ENCODE measurements at places on chromosomes 13 and 19.

- DNase-seq, result no peak
Observed at GRCh38 chr13:23871616-23872220, 17.5 kb downstream of the MIPEP start.

GRCh38 chr19:1566392-1567115 is 1.6 kb downstream of the MEX3D start:
- DNase-seq, result no peak

DNA sequence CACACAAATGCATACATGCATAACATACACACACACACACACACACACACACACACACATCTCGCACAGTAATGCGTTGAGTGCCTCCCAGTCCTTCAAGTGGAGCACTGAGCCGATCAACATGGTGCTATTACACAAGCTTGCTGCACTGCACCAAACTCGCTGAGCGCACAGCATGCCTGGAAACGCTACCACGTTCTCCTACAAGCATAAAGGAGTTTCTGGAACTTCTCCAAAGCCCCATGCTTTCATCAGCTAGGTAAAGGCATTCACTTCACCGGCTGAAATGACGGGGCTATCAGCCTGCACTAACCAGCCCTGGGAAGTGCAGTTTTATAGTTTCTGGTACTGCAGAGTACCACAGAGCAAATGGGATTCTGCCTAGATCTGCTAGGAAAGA is 92.7 kb downstream of the FGF14 start:
- DNase-seq, result no peak

DNA sequence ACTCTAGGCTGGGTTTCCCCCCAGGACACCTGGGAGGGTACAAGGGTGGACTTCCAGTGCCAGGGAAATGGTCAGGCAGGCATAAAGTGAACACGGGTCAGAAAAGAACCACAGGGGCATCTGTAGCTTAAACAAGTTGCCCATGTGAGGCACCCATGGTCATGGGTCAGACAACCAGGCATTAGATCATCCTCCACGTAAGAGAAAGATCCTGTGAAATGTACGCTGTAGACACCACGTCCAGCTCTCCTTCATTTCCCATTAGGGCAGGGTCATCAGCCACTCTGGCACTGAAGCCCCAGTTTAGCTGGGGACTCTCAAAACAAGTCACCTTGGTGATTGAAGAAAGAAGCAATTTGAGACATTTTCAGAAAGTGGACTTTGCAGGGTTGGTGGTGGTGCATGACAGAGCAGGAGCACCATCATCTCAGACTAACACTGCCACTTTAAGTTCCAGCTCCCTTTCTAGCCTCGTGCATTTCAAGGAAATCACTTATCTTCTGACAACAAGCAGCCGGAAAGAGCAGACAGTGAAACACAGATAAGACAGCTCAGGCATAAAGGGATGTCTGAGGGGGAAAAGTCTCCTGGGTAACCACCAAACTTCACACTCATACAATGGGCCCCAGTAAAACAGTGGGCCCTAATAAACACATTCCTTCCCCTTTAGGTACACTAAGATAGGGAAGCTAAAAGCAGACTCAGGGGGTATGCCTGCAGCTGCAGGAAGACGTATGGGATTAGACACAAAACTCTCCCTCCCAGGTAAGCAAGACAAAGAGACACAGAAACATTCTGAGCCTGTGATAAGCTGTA is 16.1 kb upstream of the SIGLEC6 start:
- no peak for DNase-seq

DNA sequence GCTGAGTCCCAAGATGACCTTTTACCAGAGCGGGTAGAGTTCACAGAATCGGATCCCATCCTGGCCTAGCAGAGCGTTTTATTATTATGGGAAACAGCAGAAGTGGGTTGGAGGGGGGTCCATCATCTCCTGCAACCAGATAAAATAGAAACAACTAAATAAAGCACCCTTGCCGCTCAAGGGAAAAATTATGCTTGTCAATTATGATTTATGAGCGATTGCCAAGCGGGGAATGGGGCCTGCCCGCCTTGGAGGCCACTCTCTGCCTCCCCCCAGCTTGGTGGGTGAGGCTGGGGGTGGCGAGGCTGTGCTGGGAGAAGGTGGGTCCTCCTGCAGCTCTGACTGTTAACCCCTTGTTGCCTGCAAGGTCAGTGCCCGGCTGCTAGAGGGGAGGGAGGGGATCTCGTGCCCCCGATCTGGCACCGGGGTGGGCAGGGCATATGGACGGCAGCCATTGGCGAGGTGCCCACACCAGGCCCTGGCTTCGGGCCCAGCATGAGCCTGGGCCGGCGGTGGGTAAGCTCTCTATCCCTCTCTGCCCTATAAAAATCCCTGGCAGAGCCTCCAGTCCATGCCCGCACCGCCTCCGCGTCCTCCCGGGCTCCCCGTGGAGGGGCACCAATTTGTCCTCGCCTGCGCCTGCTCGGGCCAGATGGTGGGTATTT is 129.1 kb downstream of the URI1 start:
- DNase-seq, result no peak

GRCh38 chr19:14985133-14985532 is 5.5 kb upstream of the SLC1A6 start:
- no peak for DNase-seq

- no peak for DNase-seq
Observed at GRCh38 chr19:17389957-17390664, 3.9 kb downstream of the CCDC194 start.

GRCh38 chr13:19766591-19766990 is 16.2 kb downstream of the PSPC1 start:
- no peak for DNase-seq

- DNase-seq, result no peak
Observed at GRCh38 chr13:106524108-106524507, 11.4 kb downstream of the EFNB2 start.

DNA sequence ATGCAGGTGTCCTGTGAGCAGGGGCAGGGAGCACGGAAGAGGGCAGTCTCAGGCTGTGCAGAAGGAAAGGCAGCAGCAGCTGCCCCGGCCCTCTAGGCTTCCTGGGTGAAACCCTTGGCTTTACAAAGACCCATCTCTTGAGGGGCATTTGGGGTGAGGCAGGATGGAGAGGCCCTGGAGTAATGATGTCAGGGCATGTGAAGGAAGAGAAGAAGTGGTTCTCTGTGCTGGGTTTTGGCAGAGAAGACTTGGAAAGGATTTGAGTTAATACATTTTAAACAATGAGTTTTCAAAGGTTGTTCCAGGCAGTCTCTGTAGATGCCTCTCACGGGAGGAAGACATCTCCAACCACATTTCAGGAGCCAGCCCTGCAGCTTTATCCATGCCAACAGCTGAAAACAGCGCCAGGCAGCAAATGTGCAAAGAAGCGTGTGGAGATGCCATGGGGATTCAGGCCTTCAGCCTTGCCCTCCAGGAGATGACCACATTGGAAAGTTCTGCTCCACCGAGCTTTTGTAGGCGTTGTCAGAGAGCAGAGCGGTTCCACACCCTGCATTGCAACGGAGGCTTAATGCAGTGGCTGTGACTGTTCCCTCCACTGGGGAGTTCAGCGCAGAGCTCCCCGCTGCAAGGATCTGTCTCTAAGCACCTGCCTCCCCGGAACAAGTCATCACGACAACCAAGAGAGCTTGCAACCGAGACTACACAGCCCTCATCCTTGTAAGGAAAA is 322.8 kb downstream of the UQCRFS1 start:
- no peak for DNase-seq
